NCI-H1694 treated with DMSO at 0.1 percent for 48 hours (cell line): ENCODE measurements at places on chromosomes 7 and 10.
A peak's percentile ranks its signal among the peaks of the same experiment; 100 is the strongest.

DNA sequence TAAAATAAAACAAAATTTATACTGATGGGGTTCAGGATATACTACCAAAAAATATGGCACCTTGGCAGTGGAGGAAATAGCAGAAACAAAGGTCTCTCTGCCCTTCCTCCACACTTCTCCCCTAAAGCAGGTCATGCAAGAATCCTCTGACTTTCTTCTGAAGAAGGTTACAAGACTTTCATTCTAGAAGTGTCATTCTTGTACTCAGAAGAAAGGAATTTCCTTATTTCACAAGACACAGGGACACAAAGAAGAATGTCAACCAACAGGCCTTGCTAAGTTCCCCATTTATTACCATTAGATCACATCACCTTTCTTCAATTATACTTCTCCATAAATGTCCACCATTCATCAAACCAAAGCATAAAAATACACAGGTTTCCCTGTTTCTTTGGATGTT, 470.2 kb downstream of the PAXIP1 start:
- DNase-seq: no peak

- no peak for DNase-seq
These were observed 4.9 kb downstream of the HIPK2 start for GRCh38 chr7:139772873-139773272.

DNA sequence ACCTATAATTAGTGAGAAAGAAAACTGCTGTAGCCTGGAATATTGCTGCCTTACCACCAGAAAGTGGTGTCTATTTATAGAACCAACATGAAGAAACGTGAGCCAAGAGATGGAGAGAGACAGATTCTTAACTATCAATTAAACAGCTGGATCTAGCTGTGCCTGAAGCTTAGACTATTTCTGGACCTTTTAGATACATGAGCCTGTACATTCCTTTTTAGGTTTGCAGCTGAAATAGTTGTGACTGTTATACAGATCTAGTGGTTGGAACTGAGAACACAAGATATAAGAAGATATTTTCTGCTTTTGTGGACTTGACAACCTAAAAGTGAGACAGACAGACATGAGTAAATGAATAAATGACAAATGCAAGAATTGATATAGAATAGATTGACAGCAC, 73.4 kb downstream of the CDK14 start:
- no peak for DNase-seq

DNA sequence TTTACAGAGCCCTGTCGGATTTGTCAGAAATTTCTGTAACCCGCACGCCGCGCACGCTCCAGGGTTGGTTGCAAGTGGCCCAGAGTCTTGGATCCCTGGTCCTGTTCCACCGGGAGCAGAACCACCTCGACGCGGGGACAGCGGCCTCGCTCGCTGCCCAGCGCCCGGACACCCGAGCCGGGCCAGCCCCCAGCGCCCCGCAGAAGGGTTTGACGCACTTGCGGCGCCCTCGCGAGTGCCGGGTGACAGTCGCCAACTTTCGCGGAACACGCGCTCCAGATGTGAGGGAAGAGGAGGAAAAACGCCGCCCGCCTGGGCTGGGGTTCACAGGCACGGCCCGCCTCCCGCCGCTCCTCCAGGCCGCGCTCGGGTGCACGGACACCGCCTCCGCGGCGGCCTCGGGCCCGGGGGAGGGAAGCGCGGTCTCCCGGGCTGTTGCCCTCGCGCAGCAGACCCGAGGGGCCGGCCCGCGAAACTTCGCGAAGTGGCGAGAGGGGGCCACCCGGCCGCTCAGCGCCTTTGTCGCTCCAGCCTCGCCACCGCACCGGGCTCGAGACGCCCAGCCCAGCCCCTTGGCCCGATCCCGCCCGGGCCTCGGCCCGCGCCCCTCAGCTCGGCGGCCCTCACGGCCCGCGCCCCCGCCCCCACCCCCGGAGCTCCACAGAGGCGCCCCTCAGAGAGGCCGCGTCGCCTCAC, 514 bp downstream of the RNF216 start:
- no peak for DNase-seq

GRCh38 chr10:51257511-51258248, 183.4 kb downstream of the PRKG1 start:
- no peak for DNase-seq

GRCh38 chr7:6556196-6556595, 4.9 kb upstream of the GRID2IP start:
- DNase-seq: no peak

DNA sequence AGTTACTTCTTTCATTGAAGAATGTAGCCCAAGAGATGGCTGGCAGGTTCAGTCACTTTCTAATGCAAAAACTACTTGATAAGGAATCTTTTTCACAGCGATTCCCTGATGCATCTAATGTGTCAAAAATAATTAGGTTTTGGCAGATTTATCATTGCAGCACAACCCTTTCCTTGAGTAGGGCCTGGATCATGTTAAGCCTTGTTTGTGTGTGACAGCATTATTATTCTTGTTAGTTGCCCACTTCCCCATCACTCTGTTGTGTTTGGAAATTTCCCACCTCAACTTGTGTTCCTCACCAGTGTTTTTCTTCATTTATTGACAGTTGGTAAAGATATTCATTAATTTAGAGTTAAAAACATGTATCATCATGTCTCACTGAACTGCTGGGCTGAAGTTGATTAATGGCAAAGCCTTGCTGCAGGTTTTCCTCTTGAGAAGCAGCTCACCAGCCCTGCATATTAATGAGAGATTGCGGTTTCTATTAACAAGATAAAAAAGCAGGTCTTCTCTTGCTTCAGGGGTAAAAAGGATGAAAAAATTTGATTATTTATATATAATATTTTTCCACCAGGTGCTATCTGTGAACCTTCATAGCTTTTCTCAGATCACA, 233.3 kb upstream of the MDFIC start:
- DNase-seq: peak; percentile 79

DNA sequence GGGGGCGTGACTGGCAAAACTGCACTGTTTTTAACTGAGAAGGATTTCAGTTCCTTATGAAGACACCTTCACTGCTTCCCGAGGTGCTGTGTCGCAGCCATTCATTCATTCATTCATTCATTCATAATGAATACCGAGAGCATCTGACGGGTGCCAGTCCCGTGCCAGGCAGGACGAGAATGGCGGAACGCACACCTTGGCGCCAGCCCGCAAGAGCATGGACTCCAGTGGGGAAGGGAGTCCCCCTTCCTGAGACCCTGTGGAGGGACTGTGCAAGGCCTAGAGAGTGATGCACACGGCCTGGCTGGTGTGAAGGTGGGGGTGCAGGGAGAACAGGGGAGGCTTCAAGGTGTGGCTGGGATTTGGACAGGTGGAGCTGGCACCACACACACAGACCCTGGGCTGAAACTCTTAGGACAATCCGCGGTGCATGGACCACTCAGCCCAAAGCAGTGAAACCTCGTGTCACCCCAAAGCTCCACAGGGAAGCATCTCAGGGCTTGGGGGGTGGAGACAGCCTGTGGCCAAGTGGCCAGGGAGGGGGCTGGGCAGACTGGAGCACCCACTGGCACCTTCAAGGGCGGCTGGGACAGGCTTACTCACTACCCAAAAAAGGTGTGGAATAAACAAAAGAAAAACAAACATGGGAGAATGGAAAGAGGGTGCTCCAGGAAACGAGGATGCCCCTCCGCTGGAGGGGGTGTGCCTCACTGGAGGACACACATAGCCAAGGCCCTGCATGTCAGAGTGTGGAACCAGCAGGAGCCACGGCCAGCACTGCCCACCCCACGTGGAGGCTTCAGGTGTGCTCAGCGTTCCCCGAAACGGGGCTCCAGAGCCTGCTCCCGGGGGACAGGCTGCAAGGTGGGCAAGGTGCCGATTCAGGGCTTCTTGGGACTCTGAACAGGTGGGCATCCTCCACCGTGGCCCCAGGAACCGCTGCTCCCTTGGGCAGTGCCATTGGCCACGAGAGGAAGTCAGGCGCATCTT, 37.7 kb downstream of the EBF3 start:
- DNase-seq: no peak

GRCh38 chr7:32177232-32177631, 107.0 kb upstream of the PDE1C start:
- DNase-seq: no peak

GRCh38 chr10:94417321-94417720, 15.0 kb downstream of the TBC1D12 start:
- no peak for DNase-seq

- no peak for DNase-seq
These were observed 11.9 kb upstream of the OPTN start for GRCh38 chr10:13087986-13088618.

DNA sequence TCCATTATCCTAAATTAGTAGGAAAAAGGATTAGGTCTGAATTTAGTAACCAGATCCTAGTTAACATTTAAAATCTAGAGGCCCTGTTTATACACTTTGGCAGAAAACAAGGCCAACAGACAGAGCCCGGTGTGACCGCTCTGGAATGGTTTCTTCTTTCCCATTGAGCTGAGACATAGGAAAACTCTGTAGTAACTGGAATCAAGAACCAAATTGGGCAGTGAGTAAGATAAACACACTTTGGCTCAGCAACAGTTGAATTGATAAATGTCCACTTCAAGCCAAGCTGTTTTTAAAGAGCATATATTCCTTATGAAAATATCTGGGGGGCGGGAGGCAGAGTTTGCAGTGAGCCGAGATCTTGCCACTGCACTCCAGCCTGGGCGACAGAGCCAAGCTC, 343.7 kb upstream of the SEMA3A start:
- no peak for DNase-seq

- no peak for DNase-seq
These were observed at the start of gene CREB5 for GRCh38 chr7:28411876-28412662. Gene CREB5 (plus strand): TSS chr7:28412518. CDS start chr7:28412915, 397 bp downstream.

GRCh38 chr7:27999829-28000228, 180.8 kb downstream of the JAZF1 start:
- peak; percentile 6 for DNase-seq

DNA sequence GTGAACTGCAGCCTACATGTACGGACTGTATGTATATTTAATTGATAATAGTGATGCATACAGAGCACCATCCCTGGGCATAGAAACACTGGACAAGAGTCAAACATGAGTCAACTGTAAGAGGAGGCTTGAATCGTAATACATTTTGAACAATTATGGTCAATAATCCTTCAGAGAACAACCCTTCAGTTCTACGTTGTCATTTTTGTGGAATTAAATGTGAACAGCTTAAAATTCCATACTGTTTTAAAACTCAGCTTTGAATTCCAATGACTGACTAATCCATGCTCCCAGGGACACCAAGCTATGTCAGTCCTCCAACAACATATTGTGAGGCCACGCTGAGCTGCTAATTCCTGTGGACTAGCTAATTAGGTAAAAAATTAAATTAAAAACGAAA, 41.5 kb upstream of the KMT2E start:
- DNase-seq: no peak

DNA sequence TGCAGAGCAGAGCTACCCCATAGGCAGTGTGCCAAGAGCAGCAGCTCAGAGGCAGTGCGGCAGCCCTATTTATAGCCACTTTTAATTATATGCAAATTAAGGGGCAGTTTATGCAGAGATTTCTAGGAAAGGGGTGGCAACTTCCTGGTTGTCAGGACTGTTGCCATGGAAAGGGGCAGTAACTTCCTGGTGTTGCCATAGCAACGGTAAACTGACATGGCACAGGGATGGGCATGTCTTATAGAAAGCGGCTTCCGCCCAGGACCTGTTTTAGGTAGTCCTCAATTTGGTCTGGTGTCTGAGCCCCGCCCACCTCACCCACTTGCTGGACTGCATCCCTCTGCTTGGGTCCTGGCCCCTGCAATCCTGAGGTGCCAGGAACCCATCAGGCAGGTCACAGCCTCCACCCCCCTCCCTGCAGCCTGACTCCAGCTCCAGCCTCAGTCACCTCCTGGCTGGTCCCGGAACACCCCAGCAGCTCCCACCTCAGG, 115.8 kb downstream of the TMEM130 start:
- DNase-seq: peak; percentile 89

DNA sequence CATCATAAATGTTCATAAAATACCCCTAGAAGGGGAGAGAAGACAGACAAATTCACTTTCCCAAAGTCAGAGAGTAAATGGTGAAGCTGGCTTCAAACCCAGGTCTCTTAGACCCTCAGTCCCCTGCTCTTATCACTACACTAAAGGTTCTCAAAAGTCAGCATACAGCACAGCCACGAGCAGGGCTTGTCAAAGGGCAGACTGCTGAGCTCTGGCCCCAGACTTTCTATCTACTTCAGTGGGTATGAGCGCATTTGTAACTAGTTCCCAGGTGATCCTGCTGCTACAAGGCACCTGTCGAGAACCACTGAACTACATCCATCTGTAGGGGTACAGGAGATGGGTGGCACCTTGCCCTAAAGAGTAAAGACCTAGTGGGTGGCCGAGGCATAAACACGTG, 91.5 kb downstream of the SORBS1 start:
- no peak for DNase-seq

DNA sequence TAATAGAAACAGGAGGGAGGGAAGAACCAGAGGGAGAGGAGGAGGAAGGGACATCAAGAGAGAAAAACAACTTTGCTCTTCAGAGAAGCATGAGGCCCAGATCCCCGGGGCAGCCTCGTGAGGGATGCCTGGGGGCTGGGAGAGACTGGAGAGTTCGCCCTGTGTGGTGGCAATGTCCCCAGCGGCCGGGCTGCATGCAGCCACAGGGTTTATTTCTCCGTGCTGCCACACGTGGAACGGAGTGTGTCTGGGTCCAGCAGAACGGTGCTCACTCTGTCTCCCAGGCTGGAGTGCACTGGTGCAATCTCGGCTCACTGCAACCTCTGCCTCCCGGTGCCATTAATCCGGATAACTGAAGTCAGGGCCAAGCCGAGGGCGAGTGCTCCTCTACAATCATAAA, 257.7 kb downstream of the ACTR3B start:
- DNase-seq: no peak

GRCh38 chr7:17370901-17371585, 72.6 kb downstream of the AHR start:
- no peak for DNase-seq

DNA sequence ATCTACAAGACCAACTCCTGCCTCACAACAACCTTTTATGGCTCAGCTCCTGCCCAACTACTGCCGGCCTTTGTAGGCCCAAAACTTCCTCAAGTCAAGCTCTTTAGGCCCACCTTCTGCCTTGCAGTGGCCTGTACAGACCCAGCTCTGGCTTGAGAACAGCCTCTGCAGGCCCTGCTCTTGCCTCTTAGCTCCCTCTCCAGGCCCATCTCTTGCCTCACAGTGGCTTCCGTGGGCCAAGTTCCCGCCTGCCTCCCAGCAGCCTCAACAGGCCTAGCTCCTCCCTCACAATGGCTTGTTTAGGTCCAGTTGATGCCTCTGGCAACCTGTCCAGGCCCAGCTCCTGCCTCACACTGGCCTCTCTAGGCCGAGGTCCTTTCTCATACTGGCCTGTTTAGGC, 32.4 kb upstream of the VKORC1L1 start:
- peak; percentile 33 for DNase-seq

DNA sequence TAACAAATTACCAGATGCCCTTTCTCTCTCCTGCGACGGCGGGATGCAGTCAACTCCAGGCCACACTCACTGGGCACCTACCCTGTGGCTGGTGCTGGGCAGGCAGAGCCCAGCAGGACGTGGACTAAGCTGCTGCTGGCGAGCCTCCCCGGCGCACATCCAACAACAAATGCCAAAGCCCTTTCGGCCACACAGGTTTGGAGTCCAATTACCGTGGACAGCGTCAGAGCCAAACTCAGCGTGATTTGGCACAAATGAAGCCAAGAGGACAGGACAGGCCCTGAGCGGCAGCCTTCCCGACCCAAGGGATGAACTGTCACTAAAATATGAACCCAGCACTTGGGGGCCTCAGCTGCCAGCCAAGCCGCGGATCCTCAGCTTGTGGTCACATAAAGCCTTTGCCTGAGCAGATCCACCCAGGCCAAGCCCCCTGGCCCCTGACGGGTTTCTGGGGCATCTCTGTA, 28.4 kb downstream of the DAGLB start:
- no peak for DNase-seq

- no peak for DNase-seq
These were observed 90.0 kb upstream of the BMPER start for GRCh38 chr7:33815336-33815735.

GRCh38 chr7:79398138-79398749, 55.2 kb downstream of the MAGI2 start:
- DNase-seq: no peak
